ENCODE measurements at places on chromosomes 7 and 10.
A peak's percentile ranks its signal among the peaks of the same experiment; 100 is the strongest.

DNA sequence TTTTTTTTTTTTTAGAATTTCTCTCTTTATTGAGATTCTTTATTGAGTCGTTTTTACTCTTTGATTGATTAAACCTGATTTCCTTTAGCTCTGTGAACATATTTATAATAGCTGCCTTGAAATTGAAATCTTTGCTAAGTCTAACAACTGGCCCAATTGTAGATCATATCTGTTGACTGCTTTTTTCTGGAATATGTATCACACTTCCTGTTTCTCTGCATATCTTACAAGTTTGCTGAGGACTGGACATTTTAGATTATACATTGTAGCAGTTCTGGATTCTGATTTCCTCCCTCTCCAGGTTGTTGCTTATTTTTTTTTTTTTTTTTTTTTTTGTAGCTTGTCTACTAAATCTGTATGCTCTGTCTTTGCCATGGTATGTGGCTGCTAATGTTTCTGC, 56.3 kb downstream of the PRKAR2B start:
- no peak for DNase-seq

GRCh38 chr7:151232917-151233701, 826 bp downstream of the CHPF2 start:
- DNase-seq = no peak

GRCh38 chr7:2296832-2297231, 17.4 kb downstream of the SNX8 start:
- no peak for DNase-seq

DNA sequence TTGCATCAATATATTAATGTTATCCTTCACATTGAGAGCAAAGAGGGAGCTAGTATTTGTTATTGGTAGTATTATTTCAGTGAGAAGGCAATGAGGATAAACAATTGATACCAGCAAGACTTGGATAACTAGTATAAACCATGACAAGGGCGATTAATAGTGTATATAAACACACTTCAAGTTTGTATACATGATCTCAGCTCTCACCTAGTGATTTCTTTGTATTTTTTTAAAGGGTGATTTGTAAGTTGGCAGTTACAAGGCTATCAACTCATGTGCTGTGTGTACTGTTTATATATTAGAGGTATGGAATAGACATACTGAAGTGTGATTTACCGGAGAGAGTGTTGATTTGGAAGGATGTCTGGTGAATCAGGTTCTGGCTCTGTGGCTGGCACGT, 88.0 kb downstream of the SNX10 start:
- no peak for DNase-seq

- no peak for DNase-seq
These were observed 31.6 kb downstream of the MKLN1 start for GRCh38 chr7:131359136-131359776.

DNA sequence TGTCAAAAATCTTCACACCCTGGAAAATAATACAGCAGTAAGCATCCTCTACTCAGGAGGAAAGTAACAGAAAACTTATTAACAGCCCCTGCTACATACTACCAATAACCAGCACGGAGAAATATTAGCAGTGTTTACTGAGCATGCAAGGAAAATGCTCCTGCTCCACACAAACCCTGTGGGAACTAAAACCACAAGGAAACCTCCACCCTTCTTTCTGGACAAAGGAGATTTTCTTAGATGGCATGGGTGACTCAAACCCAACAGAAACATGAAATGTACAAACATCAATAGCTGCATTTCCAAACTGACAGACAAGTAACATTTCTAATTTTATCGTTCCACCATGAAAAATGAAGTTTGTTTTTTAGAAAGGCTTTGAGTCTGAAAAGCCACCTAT, 113.4 kb downstream of the VPS41 start:
- no peak for DNase-seq

GRCh38 chr7:153061910-153062528, 302.5 kb downstream of the ACTR3B start:
- DNase-seq = peak; percentile 66

GRCh38 chr10:28879246-28879645, 201.9 kb downstream of the BAMBI start:
- DNase-seq = no peak

DNA sequence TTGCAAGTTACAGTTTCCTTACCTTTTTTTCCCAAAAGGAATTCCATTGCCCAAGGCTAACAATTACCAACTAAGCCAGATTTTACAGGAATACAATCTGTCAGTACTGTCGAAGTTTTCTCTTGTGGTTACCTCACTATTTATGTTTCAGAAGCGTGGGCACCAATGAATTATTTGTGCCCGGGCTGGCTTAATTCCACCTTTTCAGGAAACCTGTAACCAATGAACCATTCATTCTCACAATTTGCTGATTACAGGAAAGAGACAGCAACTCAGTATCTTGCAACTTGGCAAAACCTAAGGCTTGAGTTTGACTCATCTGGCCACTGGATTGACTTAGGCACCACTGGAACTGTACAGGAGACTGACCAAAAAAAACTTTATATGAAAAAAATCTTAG, 485.6 kb downstream of the INHBA start:
- DNase-seq = no peak

- no peak for DNase-seq
These were observed 187.4 kb downstream of the CUX1 start for GRCh38 chr7:102004848-102005247.

DNA sequence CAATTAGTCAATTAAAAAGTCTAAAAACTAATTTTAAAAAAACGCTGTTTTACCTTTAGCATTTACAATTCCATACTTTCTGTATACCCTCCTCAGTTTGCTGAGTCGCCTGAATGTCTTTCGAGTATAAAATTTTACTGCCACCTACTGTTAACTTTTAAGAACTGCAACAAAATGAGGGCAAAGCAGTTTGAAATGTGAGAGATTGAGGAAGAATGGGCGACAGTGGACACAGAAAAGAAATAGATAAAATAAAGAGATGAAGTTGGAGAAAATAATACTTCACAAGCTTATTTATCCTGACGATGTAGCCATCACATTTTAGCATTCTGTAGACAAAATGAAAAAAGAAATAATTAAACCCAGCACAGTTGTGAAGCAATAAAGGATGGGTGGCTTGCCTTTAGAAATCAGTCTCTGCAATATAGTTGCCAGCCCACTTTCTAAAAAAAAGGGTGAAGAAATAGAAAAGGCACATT, 110.8 kb upstream of the PTN start:
- DNase-seq = no peak

- DNase-seq = no peak
These were observed 2.3 kb upstream of the GSTO1 start for GRCh38 chr10:104252368-104252767.

DNA sequence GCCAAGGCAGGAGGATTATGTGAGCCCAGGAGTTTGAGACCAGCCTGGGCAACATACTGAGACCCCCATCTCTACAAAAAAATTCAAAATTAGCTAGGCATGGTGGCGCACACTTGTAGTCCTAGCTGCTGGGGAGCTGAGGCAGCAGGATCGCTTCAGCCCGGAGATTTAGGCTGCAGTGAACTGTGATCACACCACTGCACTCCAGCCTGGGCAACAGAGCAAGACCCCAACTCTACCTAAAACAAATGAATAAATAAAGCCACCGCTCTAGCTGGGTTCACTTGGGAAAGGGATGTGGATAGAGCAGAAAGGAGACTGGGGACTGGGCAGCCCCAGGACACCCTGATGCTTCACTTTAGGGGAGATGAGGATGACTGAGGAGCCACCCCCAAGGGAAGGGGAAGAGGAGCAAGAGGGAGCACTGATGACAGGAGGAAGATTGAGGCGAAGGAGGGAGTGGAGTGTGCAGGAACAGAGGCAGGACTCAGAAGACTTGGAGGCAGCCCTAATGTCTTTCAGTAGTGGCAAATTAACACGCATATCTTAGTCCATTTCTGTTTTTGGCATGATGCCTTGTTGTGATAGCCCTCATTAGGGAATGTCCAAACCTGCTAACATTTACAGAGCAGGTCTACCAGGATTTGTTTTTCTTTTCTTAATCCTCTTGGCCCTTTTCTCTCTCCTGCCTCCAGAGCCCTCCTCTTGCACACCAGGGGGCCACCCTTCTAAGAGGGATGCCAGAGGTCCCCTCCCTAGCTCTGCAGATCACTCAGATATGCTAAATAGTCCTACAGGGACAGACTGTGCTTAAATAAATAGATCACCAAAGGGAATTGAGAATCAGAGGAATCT, 88.3 kb downstream of the C10orf105 start:
- DNase-seq = peak; percentile 55

DNA sequence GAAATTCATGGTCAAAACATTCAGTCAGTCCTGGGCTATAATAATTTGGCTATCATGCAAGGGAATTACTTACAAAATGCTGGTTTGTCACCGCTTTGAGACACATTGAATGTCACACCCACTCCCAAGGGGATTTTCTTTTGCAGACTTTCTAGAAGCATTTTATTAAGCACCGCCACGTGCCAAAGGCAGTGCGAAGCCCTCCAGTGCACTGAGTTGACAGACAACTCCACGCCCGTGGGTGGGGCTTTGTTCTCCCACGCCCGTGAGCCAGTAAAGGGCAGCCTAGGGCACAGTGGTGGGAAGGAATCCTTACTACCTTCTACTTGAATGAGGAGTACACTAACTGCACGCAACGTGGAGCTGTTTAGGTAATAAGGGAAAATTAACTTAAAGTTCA, 515.8 kb downstream of the KCNMA1 start:
- no peak for DNase-seq

DNA sequence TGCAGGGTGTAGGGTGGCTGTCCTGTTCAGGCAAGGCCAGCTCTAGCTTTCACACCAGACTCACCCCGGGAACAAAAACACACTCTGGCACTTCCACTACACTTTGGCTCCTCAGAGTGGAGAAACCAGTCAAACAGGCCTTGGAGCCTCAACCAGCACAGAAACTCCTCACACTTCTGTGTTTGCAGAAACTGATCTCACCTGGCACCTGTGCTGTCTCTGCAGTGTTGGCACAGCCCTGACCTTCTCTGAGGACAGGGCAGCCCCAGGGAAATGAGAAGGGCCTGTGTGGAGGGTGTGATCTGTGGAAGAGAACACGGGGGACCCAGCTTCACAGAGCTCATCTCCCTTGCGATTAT, 4.1 kb upstream of the CALML5 start:
- DNase-seq = no peak

- no peak for DNase-seq
These were observed 460.2 kb downstream of the GRM8 start for GRCh38 chr7:126792521-126792920.

- no peak for DNase-seq
These were observed 56.5 kb downstream of the MMRN2 start for GRCh38 chr10:86900955-86901354.

DNA sequence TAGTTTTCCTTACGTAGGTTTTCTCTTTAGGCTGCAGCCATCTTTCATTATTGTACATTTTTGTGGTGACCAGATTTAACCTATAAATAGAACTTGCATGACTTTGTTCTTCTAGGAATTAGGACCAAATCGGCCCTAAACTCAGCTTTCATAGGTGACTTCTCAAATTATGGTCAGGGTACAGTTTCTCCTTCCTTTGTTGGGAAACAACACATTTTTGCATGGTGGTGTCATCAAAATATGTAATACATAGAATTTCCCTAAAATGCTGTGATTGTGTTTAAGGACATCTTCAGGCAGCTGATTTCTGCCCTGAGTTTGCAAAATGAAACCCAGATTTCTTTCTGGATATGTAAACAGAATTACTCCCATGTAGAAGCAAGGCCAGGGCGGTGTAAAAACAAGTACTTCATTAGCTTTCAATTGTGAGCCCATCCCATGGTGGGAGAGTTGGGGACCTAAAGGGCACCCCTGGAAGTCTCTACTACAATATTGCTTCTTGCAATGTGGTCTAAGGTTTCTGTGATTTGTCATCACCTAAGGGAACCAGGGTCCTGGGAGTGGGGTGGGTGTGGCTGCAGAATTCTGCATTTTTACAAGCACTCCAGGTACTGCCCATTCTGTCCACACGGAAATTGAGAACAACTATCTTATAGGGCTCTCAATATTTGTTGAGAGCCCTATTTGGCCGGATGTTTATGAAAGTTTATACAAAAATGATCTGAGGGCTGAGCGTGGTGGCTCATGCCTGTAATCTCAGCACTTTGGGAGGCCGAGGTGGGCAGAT, 121.0 kb upstream of the FAM171A1 start:
- DNase-seq = no peak

GRCh38 chr10:61153771-61154170, 209.8 kb upstream of the RHOBTB1 start:
- no peak for DNase-seq

DNA sequence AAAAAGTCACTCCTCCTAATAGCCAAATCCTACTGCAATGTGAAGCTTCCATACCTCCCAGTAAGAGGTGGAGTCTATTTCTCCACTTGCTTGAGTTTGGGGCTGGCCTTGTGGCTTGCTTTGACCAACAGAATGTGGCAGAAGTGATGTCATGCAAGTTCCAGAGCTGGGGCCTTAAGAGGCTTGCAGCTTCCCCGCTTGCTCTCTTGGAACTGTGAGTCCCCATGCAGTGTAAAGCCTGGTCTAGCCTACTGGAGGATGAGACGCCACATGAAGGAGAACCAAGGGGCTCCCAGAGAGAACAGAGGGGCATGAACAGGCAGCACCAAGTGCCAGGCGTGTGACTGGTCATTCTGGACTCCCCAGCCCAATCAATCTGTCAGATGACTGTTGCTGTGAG, 58.6 kb upstream of the OPALIN start:
- DNase-seq = no peak

DNA sequence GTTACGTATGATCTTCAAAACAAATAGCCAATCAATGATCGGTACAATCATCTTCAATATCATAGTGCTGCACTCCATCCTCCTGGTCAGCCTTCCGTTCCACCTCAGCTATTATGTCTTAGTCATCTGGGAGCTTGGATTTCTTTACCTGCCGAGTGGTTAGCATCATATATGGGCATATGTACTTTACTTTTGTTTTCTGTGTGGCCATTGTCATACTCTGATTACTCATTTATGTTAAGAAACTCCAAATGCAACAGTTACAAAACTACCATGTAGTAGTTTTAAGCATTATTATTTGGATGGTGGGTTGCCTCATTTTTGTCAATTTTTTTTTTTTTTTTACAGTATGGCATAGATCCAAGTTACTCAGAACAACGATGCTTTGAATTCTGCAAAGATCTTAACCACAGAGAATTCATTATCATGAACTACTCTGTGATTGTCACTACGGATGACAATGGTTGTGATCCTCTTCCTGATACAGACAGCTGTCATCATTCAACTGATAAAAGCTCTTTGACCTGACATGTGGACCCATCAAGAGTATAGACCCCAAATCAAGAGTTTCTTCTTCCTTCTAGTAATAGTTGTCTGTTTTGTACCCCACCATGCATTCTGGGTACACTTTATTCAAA, 52.1 kb upstream of the NME8 start:
- DNase-seq = no peak

DNA sequence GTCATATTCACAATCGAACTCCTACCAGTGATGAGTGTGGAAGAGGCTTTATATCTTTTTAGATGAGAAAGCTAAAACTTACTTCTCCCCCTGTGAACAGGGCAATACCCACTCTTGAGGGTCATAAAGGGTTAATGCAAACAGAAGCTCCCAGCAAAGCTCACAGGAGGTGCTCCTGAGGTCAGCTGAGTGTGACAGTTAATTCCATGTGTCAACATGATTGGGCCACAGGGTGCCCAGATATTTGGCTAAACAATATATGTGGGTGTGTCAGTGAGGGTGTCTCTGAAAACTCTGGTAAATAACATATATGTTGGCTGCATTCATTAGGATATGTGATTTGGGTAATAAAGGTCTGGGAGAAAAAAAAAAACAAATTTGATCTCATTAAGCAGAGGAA, 86.0 kb downstream of the HIP1 start:
- no peak for DNase-seq
